ENCODE measurements at places on chromosomes 7 and 10.
A peak's percentile ranks its signal among the peaks of the same experiment; 100 is the strongest.

- no peak for DNase-seq
Measured at GRCh38 chr10:52746169-52746568, 26.4 kb downstream of the MBL2 start.

GRCh38 chr10:68231817-68232251 lies at the start of gene ATOH7:
Gene ATOH7 (minus strand): TSS chr10:68232113. CDS start chr10:68231677, 436 bp downstream.
- no peak for DNase-seq

- no peak for DNase-seq
Measured at GRCh38 chr10:46029461-46030030, 877 bp downstream of the NCOA4 start.

GRCh38 chr7:6658618-6659345 lies 21.7 kb downstream of the ZNF316 start:
- DNase-seq, result no peak

GRCh38 chr7:133319842-133320241 lies 67.0 kb downstream of the EXOC4 start:
- DNase-seq, result no peak

GRCh38 chr7:28433699-28434219 lies 21.4 kb downstream of the CREB5 start:
- DNase-seq, result no peak

- no peak for DNase-seq
Measured at GRCh38 chr10:47317251-47317650, 5.0 kb upstream of the GDF2 start.

DNA sequence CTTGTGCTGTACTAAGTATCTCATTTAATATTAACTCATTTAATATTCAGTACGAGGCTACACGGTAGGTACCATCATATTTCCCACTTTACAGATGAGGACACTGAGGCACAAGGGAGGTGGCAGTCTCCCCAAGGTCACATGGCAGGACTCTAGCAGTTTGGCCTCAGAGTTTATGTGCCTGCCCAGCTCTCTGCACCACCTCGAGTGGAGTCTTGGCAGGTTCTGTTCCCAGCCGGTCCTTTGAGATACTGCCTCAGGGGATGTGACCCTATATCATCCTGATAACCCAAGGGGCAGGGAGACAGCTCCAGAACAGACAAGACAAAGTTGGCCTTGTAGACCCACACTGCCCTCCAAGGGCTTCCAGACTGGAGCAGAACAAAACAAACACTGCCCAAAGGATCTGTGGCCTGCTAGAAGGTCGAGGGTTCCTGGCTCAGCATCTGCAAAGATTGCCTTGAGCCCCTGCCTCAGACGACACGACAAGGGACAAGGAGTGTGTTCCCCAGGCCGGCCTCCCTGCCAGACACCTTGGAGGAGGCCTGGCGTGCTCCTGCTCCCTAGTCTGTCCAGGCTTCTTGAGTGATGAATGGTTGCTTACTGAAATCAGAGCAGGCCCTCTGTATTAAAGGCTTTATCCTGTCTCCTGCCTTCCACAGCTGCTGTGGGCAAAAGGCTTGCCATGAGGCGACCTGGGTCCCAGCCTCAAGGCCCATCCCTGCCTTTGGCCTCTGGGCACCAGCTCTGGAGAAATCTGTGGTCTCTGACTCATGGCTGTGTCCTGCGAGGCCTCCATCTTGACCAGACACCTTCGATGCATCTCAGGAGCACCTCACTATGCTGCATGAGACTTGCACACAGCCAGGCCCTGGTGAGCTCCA lies 3.9 kb upstream of the PWWP2B start:
- DNase-seq, result no peak

GRCh38 chr10:60853107-60853506 lies 74.8 kb downstream of the CDK1 start:
- no peak for DNase-seq

- DNase-seq, result no peak
Measured at GRCh38 chr10:133087679-133088178, at the start of gene ADGRA1. Gene ADGRA1 (plus strand): TSS chr10:133087924. CDS start chr10:133088910, 986 bp downstream.

- DNase-seq, result no peak
Measured at GRCh38 chr7:158407581-158408317, 179.9 kb downstream of the PTPRN2 start.

GRCh38 chr7:129615018-129615417 lies 3.5 kb downstream of the NRF1 start:
- DNase-seq, result no peak

DNA sequence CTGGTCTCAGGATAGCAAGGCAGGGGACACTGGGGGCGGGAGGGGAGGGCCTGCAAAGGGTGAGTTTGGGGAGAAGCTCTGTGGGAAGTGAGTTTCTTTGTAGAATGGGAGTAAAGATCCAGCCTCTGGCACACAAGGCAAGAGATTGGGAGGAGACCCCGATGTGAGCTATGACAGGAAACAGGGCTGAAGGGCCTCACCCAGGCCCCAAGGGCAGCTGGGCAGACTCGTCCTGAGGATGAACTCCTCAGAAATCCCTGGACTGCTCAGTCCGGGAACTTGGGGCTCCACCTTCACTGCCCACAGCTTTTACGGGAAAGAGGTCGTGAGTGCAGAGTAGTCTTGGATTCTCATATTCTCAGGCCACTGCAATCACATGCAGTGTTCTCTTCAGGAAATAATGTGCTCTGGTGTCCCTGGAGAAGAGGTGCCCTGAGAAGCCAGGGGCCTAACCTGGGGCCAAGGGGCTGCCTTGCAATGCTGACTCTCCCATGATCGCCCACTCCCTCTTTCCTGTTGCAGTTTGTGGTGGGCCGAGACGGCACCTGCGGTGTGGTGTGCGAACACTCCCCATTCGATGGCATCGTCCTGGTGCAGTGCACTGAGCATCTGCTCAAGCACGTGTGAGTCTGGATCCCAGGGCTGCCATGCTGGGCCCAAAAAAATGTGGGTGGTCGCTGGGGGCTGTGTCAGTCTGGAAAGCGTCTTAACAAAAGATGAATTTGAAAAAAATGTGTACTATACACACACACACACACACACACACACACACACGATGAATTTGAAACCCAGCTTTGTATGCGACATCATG lies 31.3 kb upstream of the C10orf53 start:
- no peak for DNase-seq

GRCh38 chr7:85177316-85177715 lies 9.5 kb downstream of the SEMA3D start:
- no peak for DNase-seq

- DNase-seq, result no peak
Measured at GRCh38 chr7:38628630-38629385, 2.4 kb downstream of the AMPH start.

- DNase-seq, result no peak
Measured at GRCh38 chr7:127761196-127761595, 109.2 kb downstream of the SND1 start.

DNA sequence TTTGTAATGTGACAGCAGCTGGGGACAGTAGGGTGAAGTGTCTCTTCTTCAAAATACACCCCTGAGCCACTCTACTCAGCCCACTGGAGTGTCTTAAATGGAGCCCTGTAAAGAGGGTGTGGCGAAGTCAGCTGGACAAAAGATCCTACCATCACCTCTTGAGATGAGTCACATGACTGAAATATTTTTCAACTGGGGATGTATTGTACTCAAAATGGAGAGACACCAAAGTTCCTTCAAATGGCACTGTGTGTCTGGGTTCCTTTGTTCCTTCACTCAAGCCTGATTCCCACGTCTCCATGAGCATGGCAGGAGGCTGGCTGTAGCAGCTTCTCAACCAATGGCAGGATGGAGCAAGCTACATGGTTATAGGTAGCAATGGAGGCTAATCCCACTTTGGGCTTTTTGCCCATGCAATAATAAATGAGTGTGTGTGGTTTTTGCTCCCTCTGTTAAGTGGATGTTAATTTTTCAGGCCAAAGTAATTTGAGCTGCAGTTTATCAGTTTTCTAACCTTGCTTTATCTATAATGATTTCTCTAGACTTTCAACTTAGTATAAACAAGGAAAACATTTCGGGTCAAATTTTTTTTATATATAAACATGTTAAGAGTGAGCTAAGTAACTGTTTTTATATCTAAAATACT lies 68.2 kb downstream of the CLEC2L start:
- no peak for DNase-seq

GRCh38 chr10:77368006-77368405 lies 269.6 kb downstream of the KCNMA1 start:
- no peak for DNase-seq

DNA sequence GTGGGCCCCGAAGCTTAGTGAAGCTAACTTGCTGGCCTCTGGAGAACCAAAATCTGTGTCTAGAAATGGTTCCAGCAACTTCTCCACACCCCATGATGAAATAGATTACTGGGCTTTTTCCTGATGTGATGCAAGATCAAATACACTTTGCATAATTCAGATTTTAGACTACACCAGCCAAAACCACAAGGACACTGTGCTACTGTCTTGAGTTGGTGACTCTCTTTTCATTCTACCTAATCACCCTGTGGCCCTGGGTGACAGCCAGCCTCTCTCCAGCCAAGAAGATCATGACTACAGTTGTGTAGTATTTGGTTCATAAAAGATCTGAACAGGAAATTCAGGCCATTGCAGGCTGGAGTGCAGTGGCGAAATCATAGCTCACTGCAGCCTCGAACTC lies 22.2 kb downstream of the AZGP1 start:
- DNase-seq, result no peak

DNA sequence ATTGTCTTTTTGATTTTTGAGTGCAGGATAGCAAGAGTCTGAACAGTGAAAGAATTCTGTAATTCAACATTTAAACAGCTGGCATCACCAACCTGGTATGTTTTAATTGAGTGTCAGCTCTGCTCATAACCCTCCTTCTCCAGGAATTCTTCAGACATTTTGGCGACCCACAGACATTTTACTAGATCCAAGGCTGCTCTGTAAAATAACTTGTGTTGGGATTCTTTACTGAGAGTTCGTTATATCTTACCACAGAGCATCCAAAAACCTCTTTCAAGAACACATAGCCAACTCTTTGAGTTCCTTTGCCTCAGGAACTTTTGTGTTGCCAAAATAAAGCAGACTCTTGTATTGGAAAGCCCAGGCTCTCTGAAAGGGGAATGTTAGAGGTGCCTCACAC lies 27.7 kb upstream of the SORCS3 start:
- DNase-seq, result no peak

GRCh38 chr7:16021851-16022250 lies 335.4 kb upstream of the MEOX2 start:
- DNase-seq, result no peak

DNA sequence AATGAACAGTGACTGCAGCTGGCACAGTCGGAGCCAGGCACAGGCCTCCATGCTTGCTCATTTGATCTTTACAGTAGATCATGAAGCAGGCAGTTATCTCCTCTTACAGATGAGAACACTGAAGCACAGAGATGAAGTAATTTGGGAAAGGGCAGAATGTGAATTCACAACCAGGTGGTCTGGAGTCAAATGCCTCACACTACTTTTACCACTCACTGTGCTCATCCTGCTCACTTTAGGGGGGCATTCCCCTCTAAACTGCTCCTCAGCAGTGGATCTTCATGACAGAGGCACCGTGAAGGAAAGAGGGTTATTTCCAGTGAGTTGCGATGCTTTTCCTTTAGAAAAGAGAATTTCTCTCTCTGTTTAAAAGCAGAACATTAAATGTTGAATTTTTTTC lies 15.1 kb downstream of the SNX10 start:
- DNase-seq, result no peak

DNA sequence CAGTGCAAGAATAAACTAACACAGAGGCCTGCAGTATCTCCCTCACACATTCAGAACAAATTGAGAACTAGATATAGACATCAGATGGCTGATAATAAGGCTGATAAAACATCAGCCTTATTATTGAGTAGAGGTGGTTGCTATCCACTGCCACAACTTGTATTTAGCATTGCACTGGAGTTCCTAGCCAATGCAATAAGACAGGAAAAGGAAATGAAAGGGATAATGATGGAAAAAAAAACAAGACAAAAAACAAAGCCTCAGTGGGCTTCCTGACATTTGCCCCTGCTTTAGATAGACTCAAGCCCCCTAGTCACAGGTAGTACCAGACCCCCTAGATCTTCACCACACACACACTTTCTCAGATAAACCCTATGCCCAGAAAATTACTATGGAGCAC lies 33.2 kb upstream of the ELN start:
- no peak for DNase-seq

GRCh38 chr7:21086688-21087087 lies 300.0 kb upstream of the SP8 start:
- DNase-seq, result peak; percentile 66

- no peak for DNase-seq
Measured at GRCh38 chr7:132825222-132825621, 249.0 kb upstream of the PLXNA4 start.

- no peak for DNase-seq
Measured at GRCh38 chr10:51235865-51236264, 161.6 kb downstream of the PRKG1 start.

- DNase-seq, result peak; percentile 18
Measured at GRCh38 chr7:32680259-32681173, 185.2 kb downstream of the AVL9 start.

DNA sequence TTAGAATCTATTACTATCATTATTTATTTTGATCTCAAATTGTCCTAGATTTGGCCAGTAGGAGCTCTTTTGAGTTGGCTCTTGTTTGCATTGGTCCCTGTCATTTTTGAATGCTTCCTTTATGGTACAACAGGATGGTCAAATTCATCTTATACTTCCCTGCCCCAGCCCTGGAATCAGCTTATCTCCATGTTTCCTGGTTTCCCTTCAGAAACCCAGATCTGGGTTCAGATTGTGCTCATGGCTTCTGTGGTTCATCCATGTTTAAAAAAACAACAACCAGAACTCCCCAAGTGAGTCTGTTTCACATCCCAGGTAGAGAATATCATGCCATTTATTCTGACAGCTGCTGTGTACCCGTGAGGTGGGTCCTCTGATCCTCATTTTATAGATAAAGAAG lies 10.6 kb downstream of the ZFYVE27 start:
- no peak for DNase-seq

- no peak for DNase-seq
Measured at GRCh38 chr7:142557971-142558582, 191.2 kb upstream of the PRSS1 start.

GRCh38 chr10:45424668-45425404 lies 50.8 kb downstream of the ALOX5 start:
- DNase-seq, result peak; percentile 66

DNA sequence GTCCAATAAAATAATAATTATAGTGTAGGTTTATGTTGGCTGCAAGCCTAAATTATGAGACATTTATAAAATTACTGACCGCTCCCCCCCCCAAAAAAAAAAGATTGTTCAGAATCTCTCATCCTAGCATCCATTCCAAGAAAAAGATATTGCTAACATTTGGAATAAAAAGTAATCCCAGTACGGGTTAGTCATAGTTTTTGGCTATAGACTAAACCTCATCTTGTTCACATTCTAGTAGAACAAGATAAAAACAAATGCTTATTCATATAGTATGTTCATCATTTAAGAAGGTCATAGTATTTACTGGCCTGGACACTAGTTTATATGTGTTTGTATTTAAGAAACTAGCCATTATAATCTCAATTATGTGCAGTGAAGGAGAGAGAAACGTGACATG lies 44.0 kb downstream of the ADK start:
- DNase-seq, result no peak

- no peak for DNase-seq
Measured at GRCh38 chr7:18345641-18346234, 149.8 kb upstream of the HDAC9 start.

GRCh38 chr10:13930120-13930519 lies 343.4 kb downstream of the PRPF18 start:
- DNase-seq, result no peak
